Smooth muscle cell of the coronary artery (primary cell): ENCODE measurements at places on chromosomes 4 and X. TPM values are rescaled to one million over a fixed set of nuclear protein-coding genes. Genes with fewer than 3 reads are reported as not detected.

DAPP1 gene
- 0.59 TPM in 1 of 2 replicates, not detected in the other for total RNA-seq

AWAT2 gene
- 0.08 TPM in 1 of 2 replicates, not detected in the other for total RNA-seq

NLGN3 gene
- 0.08 and 0.35 TPM in 2 replicates for total RNA-seq

CXCL9 gene
- total RNA-seq, result not detected in 2 replicates

BEND2 gene
- total RNA-seq, result not detected in 2 replicates

FREM3 gene
- total RNA-seq, result 0.08 TPM in 1 of 2 replicates, not detected in the other

CFAP47 gene
- not detected in 2 replicates for total RNA-seq

UGT2B15 gene
- total RNA-seq, result not detected in 2 replicates

PSAPL1 gene
- not detected in 2 replicates for total RNA-seq

WDFY3 gene
- total RNA-seq, result 38.3 and 42.2 TPM in 2 replicates

ZNF630 gene
- total RNA-seq, result 0.45 and 1.5 TPM in 2 replicates

HMGB2 gene
- total RNA-seq, result 35.6 and 48.3 TPM in 2 replicates

ITM2A gene
- 1.6 TPM in 1 of 2 replicates, not detected in the other for total RNA-seq

APEX2 gene
- total RNA-seq, result 2.7 and 7.7 TPM in 2 replicates

IQCM gene
- not detected in 2 replicates for total RNA-seq

HS3ST1 gene
- under 0.01 and 3.1 TPM in 2 replicates for total RNA-seq

NEXMIF gene
- under 0.01 TPM in 1 of 2 replicates, not detected in the other for total RNA-seq

SPARCL1 gene
- under 0.01 and 0.70 TPM in 2 replicates for total RNA-seq

MAPK10 gene
- 10.2 and 12.3 TPM in 2 replicates for total RNA-seq

RTL3 gene
- total RNA-seq, result 0.12 TPM in 1 of 2 replicates, not detected in the other

FAAH2 gene
- total RNA-seq, result 0.15 TPM in 1 of 2 replicates, not detected in the other

C4orf36 gene
- 0.53 and 2.8 TPM in 2 replicates for total RNA-seq

RS1 gene
- total RNA-seq, result not detected in 2 replicates

DSPP gene
- total RNA-seq, result not detected in 2 replicates

CXorf49 gene
- total RNA-seq, result not detected in 2 replicates

TBC1D1 gene
- total RNA-seq, result 15.0 and 84.0 TPM in 2 replicates

FSTL5 gene
- 0.12 TPM in 1 of 2 replicates, not detected in the other for total RNA-seq

RAPGEF2 gene
- 29.7 and 70.6 TPM in 2 replicates for total RNA-seq

NHS gene
- total RNA-seq, result 0.94 and 3.4 TPM in 2 replicates

STOX2 gene
- total RNA-seq, result 0.82 and 1.1 TPM in 2 replicates

PRR32 gene
- total RNA-seq, result not detected in 2 replicates

CCSER1 gene
- total RNA-seq, result 0.23 TPM in 1 of 2 replicates, not detected in the other

L1CAM gene
- 0.08 and 0.23 TPM in 2 replicates for total RNA-seq

TMPRSS11D gene
- not detected in 2 replicates for total RNA-seq

SRPX gene
- total RNA-seq, result 349 and 576 TPM in 2 replicates

GAGE12J gene
- not detected in 2 replicates for total RNA-seq

TBCK gene
- total RNA-seq, result 28.3 and 47.2 TPM in 2 replicates

DGKQ gene
- 14.3 TPM in 2 replicates for total RNA-seq

SPANXA2 gene
- not detected in 2 replicates for total RNA-seq

ARHGAP10 gene
- 24.2 and 32.2 TPM in 2 replicates for total RNA-seq

NCAPG gene
- 1.5 and 7.9 TPM in 2 replicates for total RNA-seq

KIF4A gene
- total RNA-seq, result 0.59 and 5.2 TPM in 2 replicates

XK gene
- total RNA-seq, result 0.15 TPM in 1 of 2 replicates, not detected in the other

MAGEB10 gene
- not detected in 2 replicates for total RNA-seq

FMR1 gene
- 24.7 and 61.9 TPM in 2 replicates for total RNA-seq

SOD3 gene
- 5.8 and 66.9 TPM in 2 replicates for total RNA-seq
